ENCODE measurements at places on chromosomes 5 and 9.

- DNase-seq = no peak
These were observed 153.2 kb downstream of the COMMD10 start for GRCh38 chr5:116237917-116238500.

DNA sequence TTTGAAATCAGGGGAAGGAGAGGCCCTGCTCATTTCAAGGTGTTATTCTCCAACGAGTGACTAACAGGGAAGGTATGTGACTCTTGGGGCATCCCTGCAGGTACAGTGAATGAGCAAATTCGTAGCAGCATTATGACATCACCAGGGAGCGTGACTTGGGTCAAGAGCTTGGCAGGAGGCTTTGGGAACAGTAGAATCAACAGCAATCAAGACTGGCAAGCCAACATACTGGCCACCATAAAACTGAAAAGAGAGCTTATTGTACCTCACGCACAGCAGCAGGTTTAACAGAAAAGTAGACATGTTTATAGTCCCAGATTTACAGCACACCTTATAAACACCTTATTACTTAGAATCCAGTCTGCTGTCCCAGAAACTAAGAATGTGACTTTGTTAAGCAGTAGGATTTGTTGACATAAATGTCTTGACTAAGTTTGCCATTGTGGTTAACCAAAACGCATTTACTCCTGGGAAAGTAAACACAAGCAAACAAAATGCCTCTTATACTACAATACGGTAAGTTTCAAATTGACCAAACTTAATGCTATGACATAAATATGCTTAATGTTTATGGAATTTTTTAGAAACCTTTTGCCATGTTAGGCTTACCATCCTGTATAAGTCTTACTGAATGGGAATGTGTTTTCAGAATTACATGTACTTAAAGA, 297.8 kb downstream of the NPR3 start:
- DNase-seq = no peak

DNA sequence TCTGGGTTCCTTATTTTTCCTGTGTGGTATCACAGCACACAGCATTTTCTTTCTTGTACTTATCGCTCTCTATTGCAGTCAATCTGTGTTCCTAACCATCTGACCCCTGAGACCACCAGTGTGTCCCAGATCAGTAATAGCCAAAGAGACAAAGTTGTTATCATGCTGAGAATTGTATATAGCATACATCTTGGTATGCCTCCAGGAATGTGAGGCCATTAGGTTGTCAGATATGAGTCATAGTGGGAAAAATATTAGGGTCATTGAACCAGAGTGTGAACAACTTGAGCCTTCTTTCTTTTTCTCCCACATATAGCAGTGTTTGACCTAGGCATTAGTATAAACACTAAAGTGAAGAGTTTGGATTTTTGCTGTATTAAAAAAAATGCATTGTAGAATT, 106.3 kb downstream of the NDUFAF2 start:
- DNase-seq = no peak

DNA sequence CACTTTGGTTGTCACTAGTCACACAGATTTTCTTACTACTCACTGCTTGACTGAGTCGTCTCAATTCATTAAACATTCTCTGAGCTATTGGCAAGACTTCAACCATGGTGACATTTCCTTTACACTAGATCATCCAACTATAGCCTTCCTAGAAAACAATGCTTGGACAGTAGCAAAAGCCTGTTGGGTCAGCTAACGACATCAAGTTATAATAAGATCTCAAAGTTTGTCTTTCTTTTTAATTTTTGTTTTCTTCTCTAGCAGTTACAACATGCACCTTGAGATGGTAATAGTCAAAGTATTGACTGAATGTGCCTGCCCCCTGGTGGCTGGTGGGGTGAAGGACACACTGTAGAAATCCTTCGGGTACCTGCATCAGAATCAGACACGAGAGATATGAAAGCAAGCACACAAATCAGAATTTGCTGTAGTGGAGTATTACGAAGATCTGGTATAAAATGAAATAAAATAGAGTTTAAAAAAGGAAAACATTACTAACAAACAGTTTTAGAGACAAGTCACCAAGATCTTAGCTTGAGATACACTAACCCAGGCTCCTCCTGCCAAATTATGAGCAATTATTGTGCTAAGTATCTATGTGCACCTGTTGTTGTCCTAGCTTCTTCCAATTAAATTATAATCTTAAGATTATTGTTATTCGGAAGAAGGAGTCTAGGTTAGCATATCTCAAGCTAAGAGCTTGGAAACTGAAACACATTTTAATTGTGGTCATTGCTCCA, 81.2 kb downstream of the ARL15 start:
- DNase-seq = peak; percentile 55

DNA sequence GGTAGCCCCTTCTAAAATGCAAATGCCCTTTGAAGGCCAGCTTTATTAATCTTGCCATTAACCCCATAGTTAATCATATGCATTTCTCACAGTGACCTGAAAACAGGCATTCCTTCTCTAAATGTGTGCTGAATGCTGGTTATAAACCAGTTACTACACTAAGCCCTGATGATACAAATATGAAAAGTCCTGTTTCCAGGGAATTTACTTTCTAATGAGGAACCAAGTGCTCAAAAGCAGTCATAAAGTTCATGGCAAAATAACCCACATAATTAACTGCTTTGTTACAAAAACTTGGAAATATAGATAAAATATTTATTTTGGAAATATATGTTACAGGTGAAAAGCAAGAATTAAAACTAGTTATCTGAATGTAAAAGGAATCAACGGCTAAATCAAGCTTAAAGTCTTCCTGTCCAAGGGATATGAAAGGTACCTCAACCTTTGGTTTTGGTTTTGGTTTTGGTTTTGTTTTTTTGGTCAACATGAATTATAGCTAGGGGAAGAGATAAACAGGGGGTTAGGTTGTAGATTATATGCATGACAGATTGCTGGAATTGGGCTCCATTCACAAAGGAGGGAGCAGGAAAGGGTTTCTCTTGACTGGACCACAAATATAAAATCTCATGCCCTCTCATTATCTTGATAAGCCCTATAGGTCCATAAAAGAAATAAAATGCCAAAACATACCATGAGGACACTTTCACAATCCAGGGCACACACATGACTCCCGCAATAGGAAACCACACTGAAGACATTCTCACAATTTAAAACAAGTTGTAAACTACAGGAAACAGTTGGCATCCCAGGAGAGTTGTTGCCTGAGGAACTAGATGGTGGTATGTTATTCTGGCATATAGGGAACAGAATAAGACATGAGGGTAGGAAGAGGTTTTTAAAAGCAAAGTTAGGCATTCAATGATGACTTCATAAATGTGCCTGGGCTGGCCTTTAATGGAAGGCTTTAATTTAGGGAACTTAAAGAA, 46.7 kb upstream of the MACIR start:
- DNase-seq = no peak

- DNase-seq = no peak
These were observed 48.1 kb downstream of the EPB41L4B start for GRCh38 chr9:109272745-109273144.
